HepG2 (cell line): ENCODE measurements at places on chromosomes 1 and 21. TPM values are rescaled to one million over a fixed set of nuclear protein-coding genes. Genes with fewer than 3 reads are reported as not detected.

DNA sequence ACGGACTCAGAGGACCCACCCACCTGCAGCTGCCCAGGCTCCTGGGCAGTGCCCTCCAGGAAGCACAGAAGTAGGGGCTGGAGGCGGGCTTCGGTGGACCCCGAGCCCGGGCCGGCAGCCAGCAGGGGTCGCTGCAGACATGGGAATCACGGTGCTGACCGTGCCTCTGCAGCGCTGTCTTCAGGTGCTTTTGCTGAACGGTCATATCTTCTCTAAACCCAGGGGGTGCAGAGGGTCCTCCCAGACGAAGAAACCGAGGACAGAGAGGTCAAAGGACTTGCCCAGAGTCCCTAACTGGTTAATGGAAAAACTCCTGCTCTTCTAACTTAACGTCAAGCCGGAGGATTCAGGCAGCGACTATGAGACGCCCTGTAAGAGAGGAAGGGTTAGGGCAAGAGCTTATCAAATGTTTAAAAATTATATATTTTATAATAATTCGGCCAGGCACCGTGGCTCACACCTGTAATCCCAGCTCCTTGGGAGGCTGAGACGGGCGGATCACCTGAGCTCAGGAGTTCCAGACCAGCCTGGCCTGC is 21.5 kb upstream of the LEFTY2 start:
- DNase-seq, result peak; percentile 27

DNA sequence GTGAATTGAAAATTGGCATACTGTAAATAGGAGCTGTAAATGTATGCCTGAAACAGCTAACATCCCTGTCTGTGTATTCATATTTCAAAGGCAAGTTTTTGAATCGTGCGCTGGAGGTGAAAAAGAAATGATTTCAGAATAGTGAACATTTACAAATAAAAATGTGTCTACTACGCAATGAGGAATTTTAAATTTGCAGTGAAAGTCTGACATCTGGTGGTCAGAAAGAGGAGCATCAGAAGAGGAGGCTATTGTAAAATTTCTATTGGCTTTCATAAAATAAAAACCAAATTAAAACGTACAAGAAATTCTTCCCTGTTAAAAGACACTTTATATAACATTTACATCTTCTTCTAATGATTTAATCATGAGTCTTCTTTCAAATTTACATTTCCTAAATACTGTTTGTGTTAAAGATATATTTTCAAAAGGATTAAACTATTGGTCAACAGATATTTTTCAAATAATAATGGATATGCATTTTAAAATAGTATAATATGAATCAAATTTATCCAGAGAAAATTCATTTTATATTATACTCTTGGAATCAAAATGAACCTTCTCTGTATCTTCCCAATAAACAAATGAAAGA is 113.7 kb upstream of the RRP15 start:
- peak; percentile 12 for DNase-seq

GRCh38 chr1:167934426-167935215 is 1.9 kb upstream of the DCAF6 start:
- DNase-seq, result no peak

- DNase-seq, result no peak
Observed at GRCh38 chr1:193325771-193326170, 139.4 kb upstream of the B3GALT2 start.

DNA sequence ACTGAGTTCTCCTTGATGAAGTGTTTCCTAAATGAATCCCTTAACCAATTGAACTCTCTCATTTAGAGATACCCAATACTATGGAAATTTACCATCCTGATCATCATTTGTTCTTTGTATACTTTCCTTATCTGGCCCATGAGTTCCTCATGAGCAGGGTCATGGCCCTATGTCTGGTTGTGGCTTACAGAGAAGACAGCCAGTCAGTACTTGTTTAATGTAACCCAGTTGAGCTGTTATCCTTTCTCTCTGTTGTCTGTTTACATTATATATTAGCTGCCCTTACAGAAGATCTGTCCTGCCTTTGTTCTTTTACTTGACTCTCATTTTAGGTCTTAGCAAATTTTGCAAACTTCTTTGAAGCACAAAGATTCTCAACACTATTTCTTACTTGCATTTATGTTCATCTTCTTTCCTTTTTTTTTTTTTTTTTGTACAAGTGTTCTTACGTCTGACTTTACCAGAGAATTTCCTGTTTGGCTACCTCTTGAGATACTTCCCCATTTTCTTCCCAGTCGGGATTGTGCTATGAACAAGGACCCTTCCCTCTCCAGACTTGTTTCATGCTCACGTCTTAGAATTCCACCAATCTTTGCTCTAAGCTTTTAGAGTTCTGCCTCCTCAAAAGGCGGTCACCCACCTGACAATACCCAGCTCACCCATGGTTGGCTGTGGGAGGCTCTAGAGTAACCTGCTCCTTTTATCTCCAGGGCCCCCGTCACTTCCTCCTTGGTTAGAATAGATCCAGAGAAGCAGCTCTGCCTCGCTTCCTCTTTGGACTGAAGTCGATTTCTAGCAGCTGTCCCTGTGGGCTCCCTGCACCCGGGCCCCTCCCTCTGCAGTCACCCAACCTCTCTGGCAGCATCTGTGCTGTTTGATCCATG is 53.6 kb upstream of the RUNX1 start:
- peak; percentile 48 for DNase-seq

GRCh38 chr1:234861761-234862160 is 251.8 kb upstream of the IRF2BP2 start:
- no peak for DNase-seq

GRCh38 chr1:168396940-168397684 is 116.4 kb downstream of the TBX19 start:
- no peak for DNase-seq

- no peak for DNase-seq
Observed at GRCh38 chr21:42013376-42013775, 3.2 kb upstream of the ZBTB21 start.

DNA sequence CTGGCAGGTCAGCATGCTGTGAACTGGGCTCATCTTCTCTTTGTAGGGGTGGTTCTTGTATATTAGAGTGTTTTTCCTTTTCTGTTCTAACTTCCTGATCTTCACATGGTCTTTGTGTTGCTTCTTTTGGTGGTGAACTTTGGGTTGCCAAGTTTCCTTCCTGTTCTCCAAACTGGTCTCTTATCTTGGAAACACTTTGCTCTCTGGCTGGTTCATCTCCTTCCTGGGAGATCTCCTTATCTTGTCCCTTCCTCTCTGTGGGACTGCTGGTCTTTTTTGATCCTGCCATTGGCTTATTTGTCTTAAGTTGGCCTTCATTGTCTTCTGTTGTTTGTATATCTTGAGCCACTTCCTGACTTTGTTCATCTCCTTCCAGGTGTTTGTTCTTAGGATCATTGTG is 2.1 kb downstream of the TCHHL1 start:
- no peak for DNase-seq

DNA sequence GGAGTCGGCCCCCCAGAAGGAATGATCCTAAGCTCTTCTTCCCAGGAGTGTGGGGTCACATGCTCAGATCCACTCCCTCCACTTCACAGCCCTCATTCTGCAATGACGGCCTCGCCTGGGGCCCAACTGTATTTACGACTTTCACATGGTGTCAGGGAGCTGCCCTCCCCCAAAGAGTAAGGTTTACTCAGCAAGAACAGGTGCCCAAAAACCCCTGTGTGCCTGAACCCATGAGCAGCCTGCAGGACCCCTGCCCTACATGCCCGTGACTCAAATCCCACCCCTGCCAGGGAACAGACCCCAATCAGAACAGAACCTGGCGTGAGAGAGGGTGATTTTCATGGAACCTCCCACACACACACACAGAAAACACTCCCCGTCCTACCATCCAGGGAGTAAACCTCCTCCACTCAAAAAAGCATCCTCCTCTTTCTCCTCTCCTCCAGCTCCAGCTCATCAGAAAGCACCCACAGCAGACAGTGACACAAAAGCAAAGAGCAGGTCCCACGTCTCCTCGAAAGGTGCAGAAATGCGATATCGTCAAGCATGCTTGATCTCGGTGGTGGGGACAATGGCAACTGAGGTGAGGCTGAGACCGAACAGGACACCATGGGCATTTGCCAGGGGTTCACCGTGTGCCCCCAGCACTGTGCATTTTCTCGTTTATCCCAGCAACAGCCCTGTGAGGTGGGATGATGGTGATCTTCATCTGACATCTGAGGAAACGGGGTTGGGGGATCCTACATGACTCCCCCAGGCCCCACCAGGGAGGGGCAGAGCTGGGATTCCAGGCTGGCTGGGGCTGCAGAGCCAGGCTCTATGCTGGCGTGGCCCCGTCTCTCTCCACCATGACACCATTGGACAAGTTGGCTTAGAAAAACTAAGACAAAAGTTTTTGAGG is 397.9 kb downstream of the NPHP4 start:
- DNase-seq, result no peak

DNA sequence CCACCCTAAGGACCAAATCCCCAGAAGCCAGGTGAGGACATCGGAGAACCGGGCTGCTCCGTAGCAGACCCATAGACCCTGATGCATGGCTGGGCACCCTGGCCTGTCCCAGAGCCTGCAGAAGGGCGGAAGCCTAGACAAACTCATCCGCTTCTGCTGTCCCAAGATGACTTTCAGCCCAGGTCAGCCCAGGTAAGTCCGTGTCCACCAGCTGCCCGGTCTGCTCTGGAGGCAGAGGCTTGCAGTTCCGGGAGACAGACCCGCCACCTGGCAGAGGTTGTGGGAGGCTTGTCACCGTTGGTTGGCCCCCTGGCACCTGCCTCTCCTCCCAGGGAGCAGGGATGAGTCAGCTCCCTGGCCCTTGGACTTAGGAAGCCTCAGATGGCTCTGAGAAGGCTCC is 22.8 kb upstream of the POFUT2 start:
- no peak for DNase-seq

DNA sequence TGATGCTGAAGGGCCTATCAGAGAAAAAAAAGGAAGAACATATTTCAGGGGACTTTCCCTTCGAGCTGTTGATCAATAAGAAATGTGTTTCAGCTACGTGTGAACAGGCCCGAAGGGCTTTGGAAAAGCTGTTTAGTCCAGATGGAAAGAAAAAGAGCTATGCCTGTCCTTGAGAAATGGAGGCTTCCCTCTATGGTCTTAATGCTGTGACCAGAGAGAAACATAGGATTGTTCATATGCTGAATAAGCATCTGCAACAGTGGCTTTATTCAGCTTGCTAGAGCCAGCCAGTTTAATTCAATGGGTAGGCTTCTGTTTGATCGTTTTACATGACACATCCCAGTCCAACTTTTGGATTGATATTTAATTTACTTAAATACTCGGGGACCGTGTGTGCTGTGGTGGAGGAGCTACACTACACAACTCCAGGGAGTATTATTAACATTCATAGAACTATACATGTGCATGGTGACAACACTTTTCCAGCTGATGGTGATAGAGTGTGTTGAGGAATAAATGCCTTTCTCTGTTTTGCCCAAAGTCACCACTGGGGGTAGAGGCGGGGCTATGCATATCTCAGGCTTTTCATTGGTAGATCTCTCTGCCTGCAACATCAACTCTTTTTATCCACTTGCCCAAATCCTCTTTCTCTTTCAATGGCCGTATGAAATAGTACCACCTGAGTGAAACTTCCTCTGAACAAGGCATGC is 106.7 kb upstream of the C8B start:
- no peak for DNase-seq

- no peak for DNase-seq
Observed at GRCh38 chr1:168472223-168472622, 71.6 kb downstream of the XCL2 start.

DNA sequence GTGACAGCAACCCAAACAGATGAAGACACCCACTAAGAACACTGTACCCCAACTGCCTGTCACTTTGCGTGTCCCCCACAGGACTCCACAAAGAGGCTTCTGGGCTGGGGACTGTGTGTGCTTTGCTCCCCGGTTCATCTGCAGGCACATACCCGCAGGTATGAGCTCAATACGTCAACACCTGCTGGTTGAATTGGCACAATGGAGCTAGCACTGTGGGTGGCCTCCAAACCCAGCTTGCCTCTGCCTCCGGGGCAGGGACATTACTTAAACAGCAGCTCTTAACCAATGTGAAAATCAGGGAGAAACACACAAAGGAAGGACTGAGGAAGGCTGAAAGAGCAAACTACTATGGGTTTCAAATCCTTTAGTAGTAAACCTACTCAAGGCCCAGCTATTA is 140.2 kb upstream of the TIAM1 start:
- no peak for DNase-seq

GRCh38 chr1:167426716-167427115 is 91.6 kb downstream of the CD247 start:
- no peak for DNase-seq

- no peak for DNase-seq
Observed at GRCh38 chr1:245605480-245606156, 450.8 kb downstream of the KIF26B start.

DNA sequence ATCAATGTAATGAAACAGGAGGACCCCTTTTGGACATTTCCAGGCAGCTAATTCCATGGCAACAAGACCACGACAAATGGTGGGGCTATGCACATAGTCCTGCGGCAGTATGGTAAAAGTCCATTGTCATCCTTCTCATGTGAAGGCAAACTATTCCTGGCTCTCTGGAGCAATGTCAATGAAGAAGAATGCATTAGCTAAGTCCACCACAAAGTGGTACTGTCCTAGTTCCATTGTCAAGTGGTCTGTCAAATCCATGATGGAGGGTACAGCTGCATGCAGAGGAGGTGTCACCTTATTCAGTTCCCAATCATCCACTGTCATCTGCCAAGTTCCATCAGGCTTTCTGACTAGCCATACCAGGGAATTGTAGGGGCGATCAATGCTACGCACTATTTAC is 110.1 kb downstream of the GDAP2 start:
- DNase-seq, result no peak

DNA sequence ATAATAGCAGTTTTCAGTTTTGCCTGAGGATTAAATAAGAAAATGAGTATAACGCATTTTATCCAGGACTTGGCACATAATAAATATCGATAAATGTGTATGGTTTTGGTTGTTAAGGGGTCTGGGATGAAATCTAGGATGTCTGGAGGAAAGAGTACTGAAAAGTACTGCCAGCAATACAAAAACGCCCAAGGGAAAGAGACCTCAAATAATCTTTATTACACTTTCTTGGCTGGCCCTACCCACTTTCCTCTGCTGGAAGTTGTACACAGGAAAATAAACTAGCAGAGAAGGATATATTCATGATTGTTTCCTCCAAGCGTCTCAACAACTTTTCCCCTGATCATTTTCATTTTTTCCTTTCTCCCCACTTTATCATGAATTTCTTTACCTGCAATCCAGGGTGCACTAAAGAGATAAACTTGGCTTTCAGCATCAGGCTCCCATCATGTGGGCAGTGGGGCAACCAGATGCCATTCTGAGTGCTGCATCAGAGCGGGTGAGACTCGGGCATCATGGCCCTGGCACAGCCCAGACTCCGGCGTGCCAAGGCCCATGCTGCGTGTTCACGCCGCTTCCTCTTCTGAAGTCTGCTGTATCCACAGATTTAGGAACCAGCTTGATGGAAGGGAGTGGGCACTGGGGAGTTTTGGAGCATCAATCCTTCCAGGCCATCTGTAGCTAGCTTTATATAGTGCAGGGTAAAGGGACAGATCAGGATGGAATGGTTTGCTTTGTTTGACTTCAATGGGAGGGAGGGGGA is 35.8 kb upstream of the PLXNA2 start:
- no peak for DNase-seq

Gene AIRE
- not detected in 2 replicates for polyA plus RNA-seq

Gene GDAP2
- 10.2 and 11.4 TPM in 2 replicates for polyA plus RNA-seq

Gene PRAMEF5
- not detected in 2 replicates for polyA plus RNA-seq

Gene SELENBP1
- 27.8 and 29.3 TPM in 2 replicates for polyA plus RNA-seq

Gene SPRR4
- polyA plus RNA-seq, result not detected in 2 replicates

Gene TUT4
- 52.8 and 53.5 TPM in 2 replicates for polyA plus RNA-seq

Gene DISP3
- 0.08 and 0.09 TPM in 2 replicates for polyA plus RNA-seq
